Chondrocyte (in vitro differentiated cells): ENCODE measurements at places on chromosomes 13 and 19. TPM values are rescaled to one million over a fixed set of nuclear protein-coding genes. Genes with fewer than 3 reads are reported as not detected.

The GRIK5 gene
- total RNA-seq: 0.36 to 0.59 TPM (median 0.37 TPM) in 3 replicates

The SLC7A10 gene
- not detected in 3 replicates for total RNA-seq

The NDFIP2 gene
- 29.3 to 34.5 TPM (median 33.9 TPM) in 3 replicates for total RNA-seq

The SLC15A1 gene
- not detected in 3 replicates for total RNA-seq

The ZNF285 gene
- 4.1 to 5.6 TPM (median 4.3 TPM) in 3 replicates for total RNA-seq

The P2RY11 gene
- 9.5 to 13.5 TPM (median 10.4 TPM) in 3 replicates for total RNA-seq

The FOSB gene
- total RNA-seq: 25.5 to 50.9 TPM (median 43.8 TPM) in 3 replicates

The DMKN gene
- total RNA-seq: 1.3 to 2.1 TPM in 2 of 3 replicates, not detected in the other

The DCT gene
- not detected in 3 replicates for total RNA-seq

- peaks cover 48% of the 10 kb centered on the region for H3K36me3 ChIP-seq
- no peak overlapping the region for H3K4me3 ChIP-seq
- H3K27ac ChIP-seq: no peak overlapping the region
Observed at GRCh38 chr13:95588721-95589120, 36.2 kb downstream of the CLDN10 start.

GRCh38 chr13:85503797-85504196, 295.4 kb downstream of the SLITRK6 start:
- peaks cover 8% of the 10 kb centered on the region for H3K4me1 ChIP-seq
- H3K36me3 ChIP-seq: no peaks in the 10 kb centered on the region
- H3K27me3 ChIP-seq: no peaks in the 10 kb centered on the region
- H3K4me3 ChIP-seq: no peak overlapping the region

DNA sequence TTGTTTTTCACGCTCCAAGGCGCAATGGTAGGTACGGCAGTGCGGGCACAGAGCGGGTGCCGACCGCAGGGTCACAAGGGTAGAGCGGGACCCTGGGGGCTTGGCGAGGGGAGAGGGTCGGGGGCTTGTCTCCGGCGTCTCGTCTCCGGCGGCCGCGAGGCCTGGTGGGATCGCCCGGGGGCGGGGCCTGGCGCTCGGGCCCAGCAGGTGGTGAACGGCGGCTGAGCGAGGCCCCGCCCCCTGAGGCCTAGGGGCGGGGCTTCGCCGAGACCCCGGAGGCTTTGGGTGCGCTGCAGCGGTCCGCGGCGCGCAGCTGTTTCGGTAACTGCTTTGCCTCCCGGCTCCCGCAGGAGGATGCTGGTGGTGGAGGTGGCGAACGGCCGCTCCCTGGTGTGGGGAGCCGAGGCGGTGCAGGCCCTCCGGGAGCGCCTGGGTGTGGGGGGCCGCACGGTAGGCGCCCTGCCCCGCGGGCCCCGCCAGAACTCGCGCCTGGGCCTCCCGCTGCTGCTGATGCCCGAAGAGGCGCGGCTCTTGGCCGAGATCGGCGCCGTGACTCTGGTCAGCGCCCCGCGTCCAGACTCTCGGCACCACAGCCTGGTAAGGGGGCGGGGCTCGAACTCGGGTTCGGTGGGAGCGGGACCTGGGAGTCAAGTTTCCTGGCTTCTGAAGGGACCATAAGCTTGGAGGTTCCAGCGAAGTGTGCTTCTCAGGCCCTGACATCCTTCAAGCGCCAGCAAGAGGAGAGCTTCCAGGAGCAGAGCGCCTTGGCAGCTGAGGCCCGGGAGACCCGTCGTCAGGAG, at the start of gene TSEN34:
TSEN34 (plus strand) TSS at position 298 of the 800 bp plus-strand sequence; CDS start at position 355, 57 bp downstream.
- no peaks in the 10 kb centered on the region for H3K27me3 ChIP-seq
- H3K36me3 ChIP-seq: peaks cover 8% of the 10 kb centered on the region
- H3K4me1 ChIP-seq: peaks cover 34% of the 10 kb centered on the region

- no peak overlapping the region for H3K27ac ChIP-seq
- no peak overlapping the region for H3K4me3 ChIP-seq
- no peaks in the 10 kb centered on the region for H3K4me1 ChIP-seq
- no peak for DNase-seq
- no peaks in the 10 kb centered on the region for H3K27me3 ChIP-seq
- H3K36me3 ChIP-seq: no peaks in the 10 kb centered on the region
Observed at GRCh38 chr19:13437919-13438618, 68.2 kb downstream of the CACNA1A start.

DNA sequence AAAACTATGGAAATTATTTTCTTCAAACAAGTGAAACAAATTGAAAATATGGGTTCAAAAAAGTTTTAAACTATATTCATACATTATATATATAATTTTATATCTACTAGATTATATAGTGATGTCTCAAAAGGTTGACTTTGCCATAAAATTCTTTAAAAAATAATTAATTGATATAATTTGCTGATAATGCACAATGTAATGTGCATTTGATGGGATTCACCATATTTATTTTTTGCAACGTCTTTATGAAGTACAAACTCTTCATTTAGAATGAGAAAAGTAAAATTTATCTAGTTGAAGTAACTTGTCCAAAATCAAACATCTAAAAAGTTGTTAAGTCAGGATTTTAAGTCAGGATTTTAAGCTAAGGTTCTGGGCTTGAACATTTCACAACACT, 1954.5 kb upstream of the PCDH20 start:
- no peak for DNase-seq
- no peaks in the 10 kb centered on the region for H3K4me1 ChIP-seq
- H3K27ac ChIP-seq: no peak overlapping the region

- H3K36me3 ChIP-seq: peaks cover 3% of the 10 kb centered on the region
- no peaks in the 10 kb centered on the region for H3K27me3 ChIP-seq
- peak overlapping the region; percentile 92 for H3K27ac ChIP-seq
- H3K4me1 ChIP-seq: peaks cover 33% of the 10 kb centered on the region
- no peak overlapping the region for H3K4me3 ChIP-seq
Observed at GRCh38 chr13:39297664-39298171, 259.5 kb downstream of the NHLRC3 start.

GRCh38 chr19:1655131-1655981, 2.9 kb upstream of the TCF3 start:
- no peaks in the 10 kb centered on the region for H3K36me3 ChIP-seq
- H3K4me3 ChIP-seq: no peak overlapping the region
- no peak overlapping the region for H3K27ac ChIP-seq
- no peak for DNase-seq
- H3K27me3 ChIP-seq: no peaks in the 10 kb centered on the region
- peaks cover 9% of the 10 kb centered on the region for H3K4me1 ChIP-seq

- no peak for DNase-seq
- H3K36me3 ChIP-seq: no peaks in the 10 kb centered on the region
- H3K4me3 ChIP-seq: peak overlapping the region; percentile 23
- H3K27me3 ChIP-seq: no peaks in the 10 kb centered on the region
- peaks cover 64% of the 10 kb centered on the region for H3K4me1 ChIP-seq
Observed at GRCh38 chr13:80469853-80470381, 129.0 kb upstream of the SPRY2 start.

DNA sequence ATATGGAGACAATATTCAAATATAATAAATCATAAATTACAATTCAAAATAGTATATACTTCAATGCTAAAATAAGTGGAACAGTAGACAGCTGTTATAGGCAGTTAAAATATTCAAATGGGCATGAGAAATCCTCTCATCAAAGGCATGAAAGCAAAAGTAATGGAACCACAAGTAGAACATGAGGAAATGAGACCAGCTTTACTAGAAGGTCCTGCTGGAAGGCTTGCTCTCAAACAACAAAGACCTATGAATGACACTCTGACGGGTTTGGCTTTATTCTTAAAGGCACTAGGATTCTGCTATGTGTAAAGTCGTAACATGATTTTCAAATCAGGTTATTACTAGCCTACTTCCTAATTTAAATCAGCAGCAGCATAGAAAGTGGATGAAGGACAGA, 148.1 kb downstream of the VWA8 start:
- no peak overlapping the region for H3K27ac ChIP-seq
- no peak for DNase-seq
- peaks cover 7% of the 10 kb centered on the region for H3K4me1 ChIP-seq
- no peak overlapping the region for H3K4me3 ChIP-seq
- no peaks in the 10 kb centered on the region for H3K27me3 ChIP-seq
- peaks cover 33% of the 10 kb centered on the region for H3K36me3 ChIP-seq

DNA sequence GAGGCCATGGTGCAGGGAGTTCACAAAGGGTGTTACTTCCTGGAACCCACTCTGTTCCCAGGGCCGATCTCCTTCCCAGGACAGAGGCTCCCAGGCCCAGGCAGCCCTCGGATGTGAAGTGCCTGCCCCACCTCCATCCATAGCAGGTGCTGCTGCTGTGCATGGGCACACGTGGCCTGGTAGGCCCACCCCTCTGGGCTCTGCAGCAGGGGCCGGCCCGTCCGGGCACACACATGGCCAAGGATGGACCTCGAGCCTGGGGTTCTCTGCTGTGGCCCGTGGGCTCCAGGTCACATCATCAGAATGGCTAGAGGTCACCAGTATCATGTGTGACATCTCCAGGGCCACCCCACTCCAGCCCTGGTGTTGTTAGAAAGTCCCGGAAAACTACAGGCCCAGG, 71.8 kb downstream of the GADD45B start:
- no peak overlapping the region for H3K27ac ChIP-seq
- no peaks in the 10 kb centered on the region for H3K27me3 ChIP-seq
- peaks cover 53% of the 10 kb centered on the region for H3K4me1 ChIP-seq
- peak; percentile 65 for DNase-seq

- no peak overlapping the region for H3K4me3 ChIP-seq
- DNase-seq: peak; percentile 72
- peaks cover 6% of the 10 kb centered on the region for H3K36me3 ChIP-seq
- no peaks in the 10 kb centered on the region for H3K27me3 ChIP-seq
Observed at GRCh38 chr13:113970810-113971470, 2.9 kb downstream of the C13orf46 start.

GRCh38 chr19:31718898-31719297, 369.7 kb upstream of the TSHZ3 start:
- H3K4me3 ChIP-seq: no peak overlapping the region
- no peak overlapping the region for H3K27ac ChIP-seq
- H3K36me3 ChIP-seq: no peaks in the 10 kb centered on the region
- no peaks in the 10 kb centered on the region for H3K4me1 ChIP-seq
- H3K27me3 ChIP-seq: no peaks in the 10 kb centered on the region
- no peak for DNase-seq
